ENCODE measurements at places on chromosomes 1 and 21. TPM values are rescaled to one million over a fixed set of nuclear protein-coding genes. Genes with fewer than 3 reads are reported as not detected.
A peak's percentile ranks its signal among the peaks of the same experiment; 100 is the strongest.

The HIVEP3 gene
- total RNA-seq, result 23.0 TPM

GRCh38 chr1:220121791-220122530 is 28.0 kb downstream of the IARS2 start:
- DNase-seq, result no peak

The TMEM51 gene
- total RNA-seq, result 0.24 TPM

GRCh38 chr1:220769205-220769604 is 17.5 kb upstream of the MTARC1 start:
- DNase-seq, result no peak

- no peak for DNase-seq
Observed at GRCh38 chr1:160376525-160377131, 9.8 kb downstream of the NHLH1 start.

- no peak for DNase-seq
Observed at GRCh38 chr1:195462646-195463045, 1145.6 kb downstream of the KCNT2 start.

- no peak for DNase-seq
Observed at GRCh38 chr1:165842671-165843129, 15.3 kb downstream of the UCK2 start.

The LMOD1 gene
- not detected for total RNA-seq

DNA sequence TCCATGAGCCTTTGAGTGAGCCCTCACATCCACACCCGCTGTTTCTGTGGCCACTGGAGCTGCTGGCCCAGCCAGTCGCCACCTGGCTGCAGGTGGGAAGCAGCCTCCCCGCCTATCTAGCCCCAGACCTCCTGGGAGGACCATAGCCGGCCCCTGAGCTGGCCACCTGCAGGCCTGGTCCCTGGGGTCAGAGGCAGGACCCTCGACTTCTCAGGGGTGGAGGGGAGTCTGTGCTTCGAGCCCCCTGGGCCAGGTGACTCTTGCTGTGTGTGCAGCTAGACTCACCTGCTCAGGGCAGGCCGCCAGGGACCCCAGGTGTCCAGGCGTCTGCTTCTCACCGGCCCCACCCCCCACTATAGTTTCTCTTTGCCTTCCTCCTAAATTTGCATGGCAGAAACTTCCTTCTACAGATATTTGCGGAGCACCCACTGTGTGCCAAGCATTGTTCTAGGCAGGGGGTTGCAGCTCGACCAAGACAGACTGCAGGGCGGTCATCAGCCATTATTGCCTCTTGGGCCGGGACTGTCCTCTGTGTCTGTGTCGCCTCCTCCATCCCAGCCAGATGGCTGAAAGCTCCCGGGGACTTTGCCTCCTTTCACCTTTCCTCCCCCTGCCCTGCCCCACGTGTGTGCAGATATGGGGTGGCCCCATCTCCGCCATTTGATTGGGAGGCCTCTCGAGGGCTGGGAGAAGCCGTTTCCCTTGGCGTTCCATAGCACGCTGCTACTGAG is 27.3 kb downstream of the SPSB1 start:
- DNase-seq, result no peak

DNA sequence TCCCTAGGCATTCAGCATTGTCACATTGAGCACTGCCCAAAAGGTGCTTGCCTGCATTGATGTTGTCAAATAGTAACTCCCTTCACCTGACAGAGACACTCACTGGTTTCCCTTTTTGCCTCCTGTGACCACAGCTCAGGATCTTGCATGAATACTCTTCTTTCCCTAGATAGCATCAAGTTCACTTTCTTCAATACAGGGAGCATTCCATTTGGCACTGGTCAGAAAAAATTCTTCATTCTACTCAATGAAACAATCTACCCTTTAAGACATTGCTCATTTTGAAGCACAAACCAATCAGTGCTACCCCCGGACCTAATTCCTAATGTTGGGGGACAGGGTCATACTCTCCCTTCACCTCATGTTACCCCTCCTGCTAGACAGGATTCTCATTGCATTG is 319.0 kb upstream of the SNX7 start:
- no peak for DNase-seq

The NPHP4 gene
- total RNA-seq, result 11.5 TPM

- DNase-seq, result no peak
Observed at GRCh38 chr1:119449971-119450370, 35.0 kb downstream of the HSD3B2 start.

GRCh38 chr1:175319112-175319911 is 126.7 kb upstream of the KIAA0040 start:
- peak; percentile 60 for DNase-seq

The ATPAF1 gene
- total RNA-seq, result 42.3 TPM

The SUSD4 gene
- total RNA-seq, result 0.18 TPM

The ARMH1 gene
- 33.3 TPM for total RNA-seq

DNA sequence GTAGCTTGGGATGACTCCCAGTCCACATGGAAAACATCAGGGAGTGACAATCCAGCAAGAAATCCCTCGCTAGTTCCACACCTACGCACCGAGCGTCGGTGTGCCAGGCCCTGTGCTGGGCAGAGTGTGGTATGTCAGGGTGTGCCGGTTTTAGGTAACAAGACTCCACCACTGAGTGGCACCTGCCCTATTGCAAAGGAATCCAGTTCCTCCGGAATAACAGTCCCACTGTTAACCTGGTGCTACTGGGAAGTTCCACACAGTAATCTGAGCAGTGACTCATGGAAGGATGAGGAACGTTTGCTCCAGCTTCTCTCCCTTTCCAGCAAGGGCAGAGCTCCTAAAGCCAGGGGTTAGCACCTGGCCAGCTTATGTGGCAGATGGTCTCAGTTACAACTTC is 14.3 kb downstream of the RNF207 start:
- DNase-seq, result no peak

DNA sequence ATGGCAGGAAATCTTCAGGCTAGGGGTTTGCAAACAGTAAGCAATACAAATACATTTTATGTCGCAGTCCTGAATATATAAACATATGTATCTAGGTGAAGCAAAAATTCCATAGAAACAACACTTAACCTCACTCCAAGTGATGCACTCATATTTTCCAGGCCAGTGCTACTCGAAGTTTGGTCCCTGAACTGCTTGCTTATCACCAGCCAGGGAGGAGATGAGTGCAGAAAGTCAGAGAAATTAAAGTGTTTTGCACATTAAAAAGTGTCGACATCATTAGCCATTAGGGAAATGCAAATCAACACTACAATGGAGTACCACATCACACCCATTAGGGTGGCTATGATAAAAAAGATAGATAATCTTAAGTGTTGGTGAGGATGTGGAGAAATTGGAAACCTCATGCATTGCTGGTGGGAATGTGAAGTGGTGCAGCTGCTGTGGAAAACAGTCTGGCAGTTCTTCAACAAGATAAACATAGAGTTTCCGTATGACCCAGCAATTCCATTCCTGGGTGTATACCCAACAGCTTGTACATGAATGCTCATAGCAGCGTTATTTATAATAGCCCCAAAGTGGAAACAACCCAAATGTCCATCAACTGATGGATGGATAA is 70.5 kb upstream of the CSF1 start:
- DNase-seq, result no peak

DNA sequence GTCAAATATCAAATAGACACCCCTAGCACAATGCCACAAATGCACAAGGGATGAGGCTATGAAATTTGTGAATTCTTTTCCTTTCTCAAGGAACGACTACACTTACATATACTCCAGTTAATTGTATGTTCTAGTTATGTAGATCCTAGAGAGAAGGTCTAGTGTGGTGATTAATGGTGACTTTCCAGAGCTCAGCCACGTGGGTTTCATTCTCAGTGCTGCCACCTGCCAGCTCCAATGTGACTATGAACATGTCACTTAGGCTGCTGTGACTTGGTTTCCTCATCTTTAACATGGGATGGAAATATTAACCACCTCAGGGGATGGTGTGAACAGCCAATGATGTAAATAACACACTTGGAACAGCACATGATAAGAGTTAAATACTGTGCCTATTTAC is 138.3 kb downstream of the APP start:
- DNase-seq, result no peak

DNA sequence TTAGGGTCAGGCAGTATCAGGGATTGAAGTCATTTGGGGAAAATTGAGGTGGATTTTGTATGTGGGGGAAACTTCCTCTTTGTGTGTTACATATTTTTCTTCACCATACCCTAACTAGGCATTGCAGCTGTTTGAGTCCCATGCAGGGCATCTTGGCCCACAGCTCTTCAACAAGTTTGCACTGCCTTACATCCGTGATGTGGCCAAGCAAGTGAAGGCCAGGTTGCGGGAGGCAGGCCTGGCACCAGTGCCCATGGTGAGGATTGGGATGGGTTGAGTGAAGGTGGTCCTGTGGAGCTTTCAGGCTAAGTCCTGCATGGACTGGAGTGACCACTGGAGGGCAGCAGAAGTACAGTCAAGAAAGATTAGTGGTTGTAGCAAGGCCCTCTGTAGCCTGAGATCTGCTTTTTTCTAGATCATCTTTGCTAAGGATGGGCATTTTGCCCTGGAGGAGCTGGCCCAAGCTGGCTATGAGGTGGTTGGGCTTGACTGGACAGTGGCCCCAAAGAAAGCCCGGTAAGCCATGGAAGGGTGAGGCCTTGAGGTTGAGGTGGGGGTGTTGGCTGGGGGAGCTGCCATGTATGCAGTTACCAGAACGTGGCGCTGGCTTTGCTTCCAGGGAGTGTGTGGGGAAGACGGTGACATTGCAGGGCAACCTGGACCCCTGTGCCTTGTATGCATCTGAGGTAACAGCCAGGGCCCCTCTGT is 2.4 kb downstream of the UROD start:
- peak; percentile 73 for DNase-seq

GRCh38 chr1:174079796-174080195 is 57.6 kb upstream of the RC3H1 start:
- DNase-seq, result no peak

Data from CD8-positive, alpha-beta memory T cell (primary cell).